Esophagus squamous epithelium (tissue), 5 donors: ENCODE measurements at places on chromosomes 16 and 17.

DNA sequence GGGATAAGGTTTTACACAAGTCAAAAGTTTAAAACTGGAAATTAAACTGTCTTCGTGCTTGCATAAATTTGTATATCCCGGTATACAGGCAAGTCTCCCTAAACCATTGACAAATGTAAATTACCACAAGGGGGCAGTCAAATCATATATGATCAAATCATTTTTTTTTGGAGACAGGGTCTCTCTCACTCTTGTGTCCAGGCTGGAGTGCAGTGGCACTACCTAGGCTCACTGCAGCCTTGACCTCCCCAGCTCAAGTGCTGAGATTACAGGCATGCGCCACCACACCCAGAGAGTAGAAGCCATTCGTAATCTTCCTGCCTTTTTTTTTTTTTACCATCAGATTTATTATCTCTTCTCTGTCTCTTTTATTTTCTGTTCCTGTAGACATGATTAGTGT lies 18.5 kb downstream of the TOP2A start:
- H3K36me3 ChIP-seq, result no peaks in the 10 kb centered on the region
- H3K4me1 ChIP-seq, result no peaks in the 10 kb centered on the region
- no peak overlapping the region for H3K27ac ChIP-seq

- no peak for DNase-seq
- peaks cover 9% of the 10 kb centered on the region for H3K4me1 ChIP-seq
- no peak overlapping the region for H3K27ac ChIP-seq
- peaks cover 30% of the 10 kb centered on the region for H3K27me3 ChIP-seq
- no peak overlapping the region for H3K4me3 ChIP-seq
Measured at GRCh38 chr17:34220752-34221395, 34.2 kb upstream of the CCL2 start.

GRCh38 chr16:2178321-2179106 lies 17.9 kb downstream of the CASKIN1 start:
- H3K36me3 ChIP-seq, result peaks cover 26% of the 10 kb centered on the region
- H3K27ac ChIP-seq, result no peak overlapping the region
- H3K4me3 ChIP-seq, result no peak overlapping the region
- no peaks in the 10 kb centered on the region for H3K27me3 ChIP-seq
- no peak for DNase-seq

DNA sequence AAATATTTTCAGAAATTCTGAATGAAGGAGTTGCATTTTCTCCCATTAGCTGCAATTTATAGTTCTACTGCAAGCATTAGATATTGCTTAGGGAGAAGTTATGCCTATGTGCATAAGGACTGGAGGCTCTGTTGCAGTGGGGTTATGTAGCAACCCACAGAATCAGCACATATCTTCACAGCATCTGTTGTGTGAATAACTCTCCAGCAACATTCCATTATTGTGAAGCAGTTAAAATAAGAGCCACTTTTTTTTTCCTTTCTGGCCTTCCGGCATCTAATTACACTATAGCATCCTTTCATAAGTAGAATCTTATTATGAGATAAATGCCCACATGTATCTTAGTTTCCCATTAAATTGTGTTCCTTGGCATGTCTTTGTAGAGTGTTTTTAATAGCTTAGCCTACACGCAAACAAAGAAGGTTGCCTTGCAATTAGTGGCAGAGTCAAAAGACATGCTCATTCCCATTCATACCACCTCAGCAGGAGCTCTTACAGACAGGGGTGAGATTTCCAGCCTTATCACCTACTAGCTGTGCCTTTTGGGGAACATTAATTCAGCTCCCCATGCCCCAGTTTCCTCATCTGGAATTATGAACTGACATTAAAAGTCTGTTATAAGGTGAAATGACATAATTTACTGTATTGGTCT lies 596.0 kb upstream of the GOT2 start:
- H3K36me3 ChIP-seq, result no peaks in the 10 kb centered on the region
- H3K27me3 ChIP-seq, result no peaks in the 10 kb centered on the region
- no peaks in the 10 kb centered on the region for H3K4me1 ChIP-seq
- DNase-seq, result no peak
- H3K27ac ChIP-seq, result no peak overlapping the region

GRCh38 chr17:48600244-48601098 lies 4.3 kb downstream of the HOXB6 start:
- H3K27ac ChIP-seq, result no peak overlapping the region
- H3K4me3 ChIP-seq, result no peak overlapping the region
- peaks cover 16% of the 10 kb centered on the region for H3K4me1 ChIP-seq
- DNase-seq, result no peak
- no peaks in the 10 kb centered on the region for H3K36me3 ChIP-seq

DNA sequence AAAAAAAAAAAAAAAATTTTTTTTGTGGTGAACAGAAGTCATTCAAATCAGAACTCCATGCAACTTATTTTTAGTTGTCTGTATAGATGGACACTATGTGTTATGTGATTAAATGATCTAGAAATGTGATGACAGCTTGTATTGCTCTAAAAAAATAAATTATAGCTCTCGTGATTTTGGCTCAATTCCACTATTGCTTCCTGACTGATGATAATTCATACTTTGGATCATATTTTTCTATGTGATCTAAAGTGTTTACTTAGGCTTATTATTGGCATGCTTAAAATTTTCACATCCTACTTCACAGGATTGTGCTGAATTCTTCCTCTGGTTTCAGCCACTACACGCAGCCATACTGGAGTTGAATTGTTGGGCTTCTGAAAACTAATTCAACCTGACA lies 76.8 kb downstream of the RPGRIP1L start:
- H3K27ac ChIP-seq, result no peak overlapping the region
- no peak for DNase-seq
- no peaks in the 10 kb centered on the region for H3K36me3 ChIP-seq
- no peak overlapping the region for H3K4me3 ChIP-seq

DNA sequence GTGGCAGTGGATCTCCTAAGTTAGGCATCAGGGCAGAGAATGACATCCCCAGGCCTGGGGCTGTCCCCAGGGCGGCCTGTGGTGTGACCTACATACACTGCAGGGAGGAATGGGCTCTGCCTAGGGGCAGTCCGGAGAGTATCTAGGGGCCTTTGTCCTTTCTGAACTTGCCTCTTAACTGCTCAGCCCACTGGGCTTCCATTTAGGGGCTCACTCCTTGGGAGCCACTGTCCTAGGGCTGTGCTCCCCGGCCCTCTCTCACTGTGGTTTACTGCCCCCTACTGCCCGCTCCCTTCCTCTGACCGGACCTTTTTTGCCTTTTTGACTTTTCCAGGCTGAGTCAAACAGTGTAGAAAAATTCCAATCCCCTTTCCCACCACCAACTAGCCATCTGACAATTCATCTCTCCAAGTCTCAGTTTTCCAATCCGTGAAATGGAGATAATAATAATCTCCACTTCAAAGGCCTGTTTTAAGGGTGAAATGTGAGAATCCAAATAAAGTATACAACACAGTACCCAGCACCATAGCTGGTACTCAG lies 66.8 kb downstream of the DNAH3 start:
- DNase-seq, result no peak
- no peak overlapping the region for H3K4me3 ChIP-seq
- no peak overlapping the region for H3K27ac ChIP-seq
- no peaks in the 10 kb centered on the region for H3K27me3 ChIP-seq
- H3K36me3 ChIP-seq, result no peaks in the 10 kb centered on the region

DNA sequence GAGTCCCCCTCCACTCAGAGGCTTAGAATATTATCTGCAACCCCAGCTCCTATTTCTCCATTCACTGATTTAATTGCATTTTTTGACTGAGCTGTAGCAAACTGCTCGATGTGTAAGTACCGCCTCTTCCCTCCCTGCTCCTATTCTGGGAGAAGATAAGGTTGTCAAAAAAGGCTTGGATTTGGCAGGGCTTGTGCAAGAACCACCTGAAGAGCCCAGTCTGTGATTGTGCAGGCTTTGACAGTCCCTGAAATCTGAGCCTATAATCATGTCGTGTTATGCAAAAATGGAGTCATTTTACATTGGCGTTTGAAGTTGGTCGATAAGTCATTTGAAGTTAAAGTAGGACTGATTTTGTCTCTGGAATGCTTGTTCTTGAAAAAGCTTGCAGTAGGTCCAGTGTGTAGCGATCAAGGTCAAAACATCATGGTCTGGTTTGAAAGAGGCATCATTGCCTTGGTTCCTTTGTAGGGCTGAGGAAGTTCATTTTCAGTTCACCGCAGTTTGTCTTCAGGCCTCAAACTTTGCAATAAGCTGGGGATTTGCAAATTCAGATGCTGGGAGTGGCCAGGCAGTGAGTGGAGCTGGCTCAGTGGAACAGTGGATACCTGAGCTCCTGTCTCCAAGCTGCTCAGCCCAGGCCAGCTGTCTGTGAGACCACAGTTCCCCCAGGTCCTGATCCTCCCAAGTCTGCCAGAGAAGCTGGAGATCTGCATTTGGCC lies 68.8 kb downstream of the KATNIP start:
- no peaks in the 10 kb centered on the region for H3K27me3 ChIP-seq
- H3K36me3 ChIP-seq, result peaks cover 29% of the 10 kb centered on the region
- no peak overlapping the region for H3K4me3 ChIP-seq
- H3K4me1 ChIP-seq, result peaks cover 35% of the 10 kb centered on the region

DNA sequence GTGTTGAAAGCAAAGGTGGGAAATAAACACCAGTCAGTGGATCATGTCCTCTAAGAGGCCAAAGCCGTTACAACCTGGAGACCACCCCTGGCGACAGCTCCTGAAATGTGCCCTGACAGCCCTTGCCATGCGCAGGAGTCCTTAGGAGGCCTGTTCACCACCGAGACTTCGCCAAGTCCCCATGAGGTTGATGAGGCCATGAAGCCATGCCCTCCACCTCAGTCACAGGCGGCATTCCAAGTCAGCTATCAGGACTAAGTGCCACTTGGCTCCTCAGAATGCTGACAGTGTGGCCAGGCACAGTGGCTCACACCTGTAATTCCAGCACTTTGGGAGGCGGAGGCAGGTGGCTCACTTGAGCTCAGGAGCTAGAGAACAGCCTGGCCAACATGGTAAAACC lies 27.1 kb downstream of the ADAM11 start:
- H3K4me1 ChIP-seq, result no peaks in the 10 kb centered on the region
- H3K27me3 ChIP-seq, result no peaks in the 10 kb centered on the region

DNA sequence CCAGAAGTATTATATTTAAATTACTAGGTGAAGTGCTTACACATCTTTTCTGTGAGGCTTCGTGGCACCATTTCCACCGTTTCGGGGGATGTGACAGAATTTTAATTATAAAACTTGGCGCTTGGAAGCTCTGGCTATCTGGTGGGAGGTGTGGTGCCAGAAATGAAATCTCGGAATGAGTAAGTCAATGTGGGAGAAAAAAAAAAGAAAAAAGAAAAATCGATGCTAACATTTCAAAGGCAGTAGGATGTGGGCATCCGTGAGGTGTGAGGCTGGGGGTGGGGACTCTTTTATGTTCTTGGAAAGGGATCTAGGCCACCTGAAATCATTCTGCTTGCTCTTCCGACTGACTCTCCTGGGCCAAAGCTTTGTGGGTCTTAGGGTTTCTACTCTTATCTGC lies 21.9 kb downstream of the CPPED1 start:
- no peak overlapping the region for H3K4me3 ChIP-seq
- DNase-seq, result no peak
- no peak overlapping the region for H3K27ac ChIP-seq
- H3K4me1 ChIP-seq, result no peaks in the 10 kb centered on the region
- no peaks in the 10 kb centered on the region for H3K27me3 ChIP-seq
- H3K36me3 ChIP-seq, result peaks cover 51% of the 10 kb centered on the region

DNA sequence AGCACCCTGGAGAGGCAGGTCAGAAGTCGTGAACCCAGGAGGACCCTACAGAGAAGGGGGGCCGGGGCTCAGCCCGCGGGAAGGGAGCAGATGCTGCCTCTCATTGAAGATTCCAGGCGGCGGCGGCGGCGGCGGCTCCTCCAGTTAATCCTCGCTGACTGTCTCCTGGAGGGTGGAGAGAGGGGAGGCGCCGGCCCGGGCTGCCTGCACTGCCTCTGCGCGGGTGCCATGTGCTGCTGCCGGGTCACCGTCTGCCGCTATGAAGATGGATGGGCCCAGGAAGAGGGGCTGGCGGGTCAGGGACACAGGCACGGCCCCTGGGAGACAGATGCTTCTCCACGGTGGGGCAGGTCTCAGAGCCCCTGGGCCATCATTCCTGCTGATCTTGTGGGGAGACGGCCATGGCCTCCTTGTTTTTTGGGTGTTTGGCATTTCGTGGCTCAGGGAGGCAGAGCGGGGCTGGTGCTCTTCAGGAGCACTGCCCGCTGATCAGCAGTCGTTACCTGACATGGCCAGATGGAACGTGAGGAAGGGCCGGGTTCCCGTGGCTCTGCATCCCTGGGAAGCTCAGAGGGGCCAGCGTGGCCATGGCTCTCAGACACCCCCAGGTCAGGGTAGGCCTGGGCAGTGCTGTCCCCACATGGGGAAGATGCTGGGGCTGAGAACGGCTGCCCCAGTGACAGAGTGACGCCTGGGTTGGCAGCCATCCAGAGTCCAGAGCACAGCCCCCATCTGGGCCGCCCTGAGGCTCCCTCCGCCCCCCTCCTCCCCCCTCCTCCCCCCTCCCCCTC lies 36.1 kb downstream of the GINS2 start:
- H3K36me3 ChIP-seq, result peaks cover 34% of the 10 kb centered on the region
- H3K27me3 ChIP-seq, result no peaks in the 10 kb centered on the region
- DNase-seq, result no peak
- peak overlapping the region; percentile 61 for H3K27ac ChIP-seq

- no peaks in the 10 kb centered on the region for H3K36me3 ChIP-seq
- no peaks in the 10 kb centered on the region for H3K4me1 ChIP-seq
- H3K27me3 ChIP-seq, result no peaks in the 10 kb centered on the region
- H3K27ac ChIP-seq, result no peak overlapping the region
- no peak for DNase-seq
- no peak overlapping the region for H3K4me3 ChIP-seq
Measured at GRCh38 chr17:74016461-74016860, 187.0 kb upstream of the RPL38 start.

DNA sequence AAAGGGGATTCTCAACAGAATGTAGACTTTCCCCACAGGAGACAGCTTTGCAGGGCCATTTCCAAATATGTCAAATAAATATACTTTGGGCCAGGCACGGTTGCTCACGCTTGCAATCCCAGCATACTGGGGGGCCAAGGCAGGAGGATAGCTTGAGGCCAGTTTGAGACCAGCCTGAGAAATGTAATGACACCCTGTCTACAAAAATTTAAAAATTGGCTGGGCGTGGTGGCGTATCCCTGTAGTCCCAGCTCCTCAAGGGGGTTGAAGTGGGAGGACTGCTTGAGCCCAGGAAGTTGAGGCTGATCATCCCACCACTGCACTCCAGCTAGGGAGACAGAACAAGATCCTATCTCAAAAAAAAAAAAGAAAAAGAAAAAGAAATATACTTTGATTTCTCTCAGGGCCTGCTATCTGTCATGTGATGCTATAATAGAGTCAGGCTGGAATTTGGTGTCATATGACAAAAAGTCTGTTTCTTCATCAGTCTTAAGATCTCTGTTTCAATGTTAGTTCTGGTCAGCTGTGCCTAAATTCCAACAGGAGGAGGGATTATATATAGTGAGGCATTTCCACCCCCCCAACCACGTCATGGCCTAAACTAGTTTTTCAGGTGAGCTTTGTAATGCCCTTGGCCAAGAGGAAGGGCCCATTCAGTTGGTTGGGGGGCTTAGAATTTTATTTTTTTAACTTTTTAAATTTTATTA lies 4.3 kb upstream of the ZDHHC7 start:
- H3K4me1 ChIP-seq, result peaks cover 10% of the 10 kb centered on the region
- no peaks in the 10 kb centered on the region for H3K27me3 ChIP-seq
- no peak overlapping the region for H3K27ac ChIP-seq
- H3K36me3 ChIP-seq, result no peaks in the 10 kb centered on the region
